ENCODE measurements at places on chromosomes 3 and 15.
A peak's percentile ranks its signal among the peaks of the same experiment; 100 is the strongest.

DNA sequence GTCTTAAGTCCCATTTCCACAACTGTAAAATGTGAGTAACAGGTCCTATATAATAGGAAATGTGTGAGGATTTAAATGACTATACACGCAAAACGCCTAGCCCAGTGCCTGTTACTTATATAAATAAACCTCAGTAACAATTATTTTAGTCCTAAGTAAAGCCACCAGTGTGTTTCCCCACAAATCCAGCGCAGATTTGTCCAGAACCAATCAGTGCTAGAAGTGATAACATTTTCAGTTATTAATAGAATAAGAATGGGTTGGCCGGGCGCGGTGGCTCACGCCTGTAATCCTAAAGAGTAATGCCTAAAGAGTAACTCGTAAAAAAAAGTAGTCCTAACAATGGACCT, 561 bp downstream of the RPAP1 start:
- DNase-seq = no peak

DNA sequence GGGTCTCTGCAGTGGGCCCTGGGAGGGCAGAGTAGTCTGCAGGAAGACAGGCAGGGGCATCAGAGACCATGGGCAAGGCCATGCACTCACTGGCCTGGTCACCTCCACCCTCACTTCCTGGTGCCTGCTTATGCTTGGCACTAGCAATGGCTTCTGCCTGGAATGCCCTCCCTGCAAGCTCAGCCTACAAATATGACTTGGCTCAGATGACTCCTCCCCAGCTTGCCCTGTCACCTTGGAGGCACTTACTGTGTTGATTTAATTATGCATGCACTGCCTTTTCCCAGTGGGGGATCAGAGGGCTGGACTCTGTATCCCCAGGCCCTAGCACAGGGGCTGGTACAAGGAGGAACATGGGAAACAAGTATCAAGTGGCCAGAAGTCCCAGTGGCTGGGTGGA, 7.8 kb downstream of the C3orf18 start:
- DNase-seq = no peak

- no peak for DNase-seq
Observed at GRCh38 chr3:77514766-77515165, 474.9 kb downstream of the ROBO2 start.

GRCh38 chr15:96162322-96162721, 168.2 kb upstream of the NR2F2 start:
- no peak for DNase-seq

DNA sequence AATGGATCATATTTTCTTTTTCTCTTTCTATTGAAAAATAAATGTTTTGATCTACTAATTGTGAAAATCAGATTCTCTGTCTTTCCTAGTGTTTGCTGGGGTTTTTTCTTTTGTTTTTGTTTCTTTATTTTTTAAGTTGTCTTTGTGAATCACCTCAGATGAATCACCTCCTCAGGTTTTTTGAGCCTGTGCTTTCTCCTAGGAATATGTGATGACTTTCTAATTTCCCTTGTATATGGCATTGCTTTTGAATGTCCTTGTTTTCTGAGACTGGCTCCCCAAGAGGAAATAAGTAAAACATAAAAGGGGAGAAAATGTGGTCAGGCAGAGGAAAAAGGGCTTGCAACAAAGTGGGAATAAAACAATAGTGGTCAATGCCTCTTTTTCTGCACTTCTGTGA, 750.0 kb downstream of the ZPLD1 start:
- no peak for DNase-seq

DNA sequence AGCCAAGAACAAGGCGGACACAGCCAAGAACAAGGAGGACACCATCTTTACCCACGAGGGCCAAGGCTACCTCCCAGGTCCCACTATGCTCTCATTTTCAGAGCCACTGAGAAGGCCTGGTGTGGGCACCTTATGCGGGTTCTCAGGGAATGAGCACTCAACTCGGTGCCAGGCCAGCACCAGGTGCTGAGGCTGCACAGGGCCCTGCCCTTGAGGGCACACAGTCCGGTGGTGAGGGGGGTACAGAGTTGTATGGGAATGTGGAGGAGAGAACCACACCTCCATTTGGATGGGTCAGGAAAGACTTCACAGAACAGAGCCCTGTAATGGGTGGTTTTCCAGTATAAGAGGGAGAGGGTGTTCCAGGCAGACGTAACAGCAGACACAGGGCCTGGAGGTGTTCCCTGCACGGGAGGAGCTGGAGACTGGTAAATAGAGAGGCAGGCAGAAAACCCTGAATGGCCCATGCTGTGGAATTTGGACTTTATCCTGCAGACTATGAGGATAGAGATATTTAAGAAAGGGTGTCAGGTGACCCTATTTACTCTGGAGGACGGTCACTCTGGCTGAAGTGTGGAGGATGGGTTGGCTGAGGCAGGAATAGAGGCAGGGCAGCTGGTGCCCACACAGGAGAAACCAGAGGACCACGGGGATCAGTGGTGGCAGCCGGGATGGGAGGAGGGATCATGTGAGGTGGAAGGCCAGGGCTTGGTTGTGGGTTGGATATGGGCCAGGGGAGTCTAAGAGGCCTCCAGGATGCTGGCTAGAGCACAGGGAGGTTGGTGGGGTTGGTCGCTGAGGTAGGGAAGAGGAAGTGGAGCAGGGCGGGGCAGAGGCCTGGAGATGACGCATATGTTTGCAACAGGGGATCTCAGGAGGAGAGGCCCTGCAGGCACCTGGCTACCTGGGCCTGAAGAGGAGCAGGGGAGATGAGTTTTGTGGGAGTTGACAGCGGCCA, 34.6 kb downstream of the CRABP1 start:
- no peak for DNase-seq

GRCh38 chr3:52401021-52401420, 43.9 kb downstream of the SEMA3G start:
- no peak for DNase-seq

DNA sequence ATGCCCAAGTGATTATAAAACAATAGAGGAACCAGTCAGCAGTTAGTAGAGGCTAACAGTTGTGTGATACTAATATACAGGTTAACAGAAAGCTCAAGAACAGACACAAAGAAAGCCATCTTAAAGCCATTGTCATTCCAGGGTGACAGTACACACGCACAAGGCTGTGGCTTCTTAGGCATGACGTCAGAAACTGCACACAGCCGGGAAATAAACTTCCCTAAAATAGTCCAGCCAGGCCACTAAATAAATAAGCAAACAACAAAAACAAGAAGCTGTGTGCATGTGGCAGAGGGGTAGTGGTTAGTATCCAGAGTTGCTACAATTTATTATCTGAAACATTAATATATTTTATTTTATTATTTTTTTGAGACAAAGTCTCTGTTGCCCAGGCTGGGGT, 49.8 kb downstream of the PPCDC start:
- DNase-seq = no peak

DNA sequence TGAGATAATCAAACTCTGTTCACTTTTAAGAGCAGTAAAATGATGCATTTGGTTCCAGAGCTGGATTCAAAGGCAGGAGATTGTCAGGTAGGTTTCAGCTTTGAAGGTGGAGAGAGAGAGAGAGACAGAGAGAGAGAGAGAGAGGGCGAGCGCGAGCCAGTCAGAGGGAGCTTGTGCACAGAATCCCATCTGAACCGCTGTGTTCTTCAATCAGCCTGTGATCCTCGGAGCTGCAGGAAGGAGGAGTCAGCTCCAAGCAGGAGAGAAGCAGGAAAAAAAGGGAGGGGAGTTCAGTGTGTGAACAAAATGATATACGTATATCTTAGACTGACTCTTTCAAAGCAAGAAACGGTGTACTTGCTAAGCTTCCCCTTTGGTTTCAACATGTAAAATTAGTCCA, at the start of gene GPR149:
GPR149 (minus strand) TSS at position 177 of the 400 bp plus-strand sequence. CDS start 575 bp downstream, outside the sequence.
- no peak for DNase-seq

GRCh38 chr3:195274259-195274966, 3.5 kb upstream of the XXYLT1 start:
- DNase-seq = no peak

DNA sequence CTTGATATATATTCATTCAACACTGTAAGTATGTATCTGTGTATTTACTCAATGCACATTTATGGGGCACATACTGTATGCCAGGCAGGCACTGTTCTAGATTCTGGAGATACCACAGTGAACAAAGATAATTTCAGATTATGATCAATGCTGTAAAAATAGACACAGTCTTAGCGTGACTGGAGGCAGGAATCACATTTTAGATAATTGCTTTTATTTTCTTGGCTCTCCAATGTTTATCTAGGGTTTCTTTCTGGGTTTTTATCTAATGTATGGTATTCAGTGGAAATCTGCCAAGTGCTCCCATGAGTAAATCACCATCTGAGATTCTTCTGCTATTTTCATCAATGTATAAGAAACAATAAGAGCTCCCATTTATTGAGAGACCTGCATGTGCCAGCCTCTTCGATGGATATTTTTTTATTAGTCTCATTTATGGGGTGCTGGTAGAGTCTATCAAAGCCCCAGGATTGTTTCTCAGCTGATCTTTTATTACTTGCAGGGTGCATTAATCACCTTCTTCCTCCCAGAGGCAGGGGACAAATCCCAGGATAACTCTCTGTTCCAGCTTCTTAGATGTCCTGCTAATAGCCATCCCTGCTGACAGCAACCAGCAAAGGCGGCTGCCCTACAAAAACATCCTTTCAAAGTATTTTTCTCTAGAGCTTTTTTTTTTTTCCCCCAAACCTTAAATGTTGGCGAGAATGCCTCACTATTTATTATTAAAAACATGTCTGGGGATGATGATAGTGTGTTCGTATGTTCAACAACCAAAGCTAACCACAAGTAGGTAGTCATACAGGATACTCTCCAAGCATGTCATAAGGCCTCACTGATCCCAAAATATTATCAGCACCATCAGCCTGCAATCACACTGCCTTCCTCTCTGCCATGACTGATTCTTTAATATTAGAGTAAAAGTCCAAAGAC, 331.0 kb upstream of the RASGRP1 start:
- DNase-seq = no peak

- no peak for DNase-seq
Observed at GRCh38 chr3:176740906-176741663, 456.2 kb downstream of the TBL1XR1 start.

DNA sequence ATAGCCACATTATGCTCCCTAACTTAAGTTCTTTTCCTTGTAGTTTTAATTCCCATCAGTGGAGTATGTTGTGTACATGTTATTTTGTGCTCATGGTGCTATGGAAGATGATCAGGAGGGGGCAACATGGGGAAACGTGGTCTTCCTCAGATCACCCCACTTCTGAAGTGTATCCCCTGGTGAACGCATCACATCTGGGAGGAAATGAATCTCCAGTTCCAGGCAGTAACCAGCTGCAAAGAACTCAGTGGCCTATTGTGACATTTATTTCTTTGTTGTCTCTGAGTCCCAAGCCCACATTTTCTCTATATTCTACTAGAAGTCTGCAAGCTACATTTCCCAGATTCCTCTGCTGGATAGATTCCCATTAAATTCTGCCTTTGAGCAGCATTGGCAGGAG, 217.0 kb downstream of the SATB1 start:
- DNase-seq = no peak

- DNase-seq = no peak
Observed at GRCh38 chr3:40304352-40304751, 5.2 kb upstream of the EIF1B start.

DNA sequence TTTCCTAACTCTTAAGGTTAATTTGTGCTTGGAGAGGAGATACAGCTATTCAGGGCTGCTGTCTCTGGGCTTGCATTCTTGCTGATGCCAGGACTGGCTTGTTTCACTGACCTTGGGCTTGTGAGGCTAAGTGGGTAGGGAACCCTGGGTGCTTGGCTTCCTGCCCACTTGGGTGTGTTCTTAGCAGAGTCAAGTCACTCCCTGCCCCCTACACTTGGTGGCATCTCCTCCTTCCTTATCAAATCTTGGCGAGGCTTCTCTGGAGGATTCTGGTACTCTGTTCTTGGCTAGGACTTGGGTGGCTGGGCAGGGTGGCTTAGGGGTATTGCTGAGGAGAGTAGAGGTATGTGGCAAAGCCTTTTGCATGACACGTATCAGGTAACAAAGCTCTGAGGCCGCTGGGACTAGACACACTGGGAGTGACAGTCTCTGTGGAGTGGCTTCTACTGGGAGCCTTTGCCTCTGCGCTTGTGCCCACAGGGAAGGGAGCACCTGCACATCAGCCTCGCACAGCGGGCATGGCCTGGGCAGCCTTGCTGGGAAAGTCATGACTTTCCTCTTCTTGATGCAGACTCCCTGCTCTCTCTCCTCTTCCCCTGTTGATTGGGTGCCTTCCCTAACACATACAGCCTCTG, 41.8 kb downstream of the CHCHD6 start:
- no peak for DNase-seq

DNA sequence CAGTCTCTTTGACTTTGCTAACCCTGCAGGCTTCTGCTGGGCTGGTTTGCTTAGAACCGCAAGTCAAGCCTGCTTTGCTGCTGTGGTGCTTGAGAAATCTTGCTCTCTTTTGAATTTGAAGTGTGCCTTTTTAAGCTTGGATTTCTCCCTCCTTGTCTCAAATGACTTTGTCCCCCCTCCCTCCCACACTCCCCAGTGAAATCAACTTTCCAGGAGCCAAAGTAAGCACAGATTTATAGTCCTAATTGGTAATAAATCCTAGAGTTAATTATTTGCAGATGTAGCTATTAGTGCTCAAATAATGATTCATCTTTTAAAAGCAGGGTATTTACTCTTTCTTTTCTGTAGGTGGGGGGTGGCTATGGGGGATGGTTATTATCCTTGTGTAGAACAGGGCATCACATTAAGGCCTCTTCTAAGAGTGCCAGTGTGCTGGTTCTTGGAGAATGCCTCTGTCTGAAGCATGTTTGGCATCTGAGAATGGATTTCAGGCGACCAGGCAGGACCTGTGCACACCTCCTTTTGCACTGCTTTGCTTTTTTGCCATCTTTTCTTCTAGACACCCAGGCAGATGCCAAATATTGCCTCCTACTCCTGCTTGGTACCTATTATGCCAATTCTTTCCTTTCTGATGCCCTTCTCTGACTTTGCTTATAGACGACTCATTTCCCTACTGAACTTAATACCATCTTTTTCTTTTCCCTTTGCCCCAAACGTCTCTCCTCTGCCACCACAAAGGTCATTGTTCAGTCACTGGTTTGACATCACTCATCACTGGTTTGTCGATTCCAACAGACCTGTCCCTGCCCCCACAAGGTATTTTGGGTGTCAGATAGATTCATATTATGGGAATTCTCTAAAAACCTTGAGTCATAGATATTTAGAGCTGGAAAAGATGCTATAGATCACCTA, 50.7 kb downstream of the CLDN11 start:
- DNase-seq = no peak

DNA sequence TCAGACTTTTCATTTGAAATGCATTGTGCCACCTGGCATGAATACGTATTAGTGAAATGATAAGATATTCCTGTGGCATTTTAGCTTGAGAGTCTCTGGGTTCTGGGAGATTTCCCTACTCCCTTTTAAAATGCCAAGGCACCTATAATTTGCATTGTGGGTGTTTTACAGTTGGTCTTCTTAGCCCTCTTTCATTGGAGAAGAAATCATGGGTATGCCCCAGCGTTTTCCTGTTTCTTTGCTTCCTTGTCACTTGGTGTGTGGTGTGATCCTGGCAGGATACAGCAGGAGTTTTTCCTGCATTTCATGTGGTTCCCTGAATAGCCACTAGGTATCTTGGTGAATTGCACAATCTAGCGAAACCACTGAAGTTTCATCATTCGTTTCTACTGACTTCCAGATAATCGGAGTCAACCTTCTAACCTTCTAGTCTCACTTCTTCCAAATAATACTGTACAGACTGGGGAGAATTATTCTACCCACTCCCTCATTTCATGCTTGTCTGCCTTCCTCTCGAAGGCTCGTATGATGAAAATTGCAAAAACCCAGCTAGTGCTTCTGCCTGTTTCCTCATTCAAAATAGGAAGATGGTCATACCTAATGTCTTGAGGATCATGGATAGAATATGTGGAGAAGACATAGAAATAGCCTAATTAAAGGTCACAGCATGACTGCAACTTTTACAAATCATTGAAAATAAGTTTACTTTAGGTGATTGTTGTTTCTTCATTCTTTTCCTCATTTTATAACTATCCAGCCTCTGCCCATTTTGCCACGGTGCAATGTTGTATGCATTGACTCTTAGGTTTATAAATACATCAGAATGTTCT, 2.6 kb downstream of the BHLHE40 start:
- peak; percentile 17 for DNase-seq

Data from SIG-M5 (cell line).